ENCODE measurements at places on chromosomes 2 and 18.

- peaks cover 5% of the 10 kb centered on the region for H3K27me3 ChIP-seq
Observed at GRCh38 chr2:104658904-104659591, 194.9 kb upstream of the POU3F3 start.

DNA sequence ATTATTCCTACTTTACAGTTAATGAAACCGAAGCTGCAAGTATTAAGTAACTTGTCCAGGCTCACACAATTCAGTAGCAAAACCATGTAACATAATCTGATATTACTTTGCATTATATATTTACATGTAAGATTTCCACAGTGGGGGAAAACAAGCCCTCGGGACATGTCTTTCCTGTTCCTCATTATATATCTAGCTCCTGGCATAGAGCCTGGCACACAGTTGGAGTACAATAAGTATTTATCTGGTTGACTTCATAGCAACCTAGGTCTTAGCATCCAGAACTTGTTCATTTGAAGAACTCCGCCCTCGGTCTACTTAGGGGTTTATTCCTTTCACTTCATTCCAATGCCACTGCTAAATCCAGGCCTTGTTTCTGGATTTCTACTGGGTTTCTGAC lies 1.6 kb upstream of the RBM45 start:
- no peak overlapping the region for H3K27ac ChIP-seq
- H3K4me1 ChIP-seq = peaks cover 7% of the 10 kb centered on the region
- peaks cover 14% of the 10 kb centered on the region for H3K36me3 ChIP-seq
- no peak for DNase-seq
- H3K4me3 ChIP-seq = no peak overlapping the region
- no peaks in the 10 kb centered on the region for H3K27me3 ChIP-seq

GRCh38 chr18:62939433-62939832 lies 224.1 kb downstream of the PHLPP1 start:
- H3K27ac ChIP-seq = no peak overlapping the region
- peaks cover 6% of the 10 kb centered on the region for H3K36me3 ChIP-seq
- DNase-seq = no peak
- no peak overlapping the region for H3K4me3 ChIP-seq
- peaks cover 41% of the 10 kb centered on the region for H3K4me1 ChIP-seq
- H3K27me3 ChIP-seq = no peaks in the 10 kb centered on the region

DNA sequence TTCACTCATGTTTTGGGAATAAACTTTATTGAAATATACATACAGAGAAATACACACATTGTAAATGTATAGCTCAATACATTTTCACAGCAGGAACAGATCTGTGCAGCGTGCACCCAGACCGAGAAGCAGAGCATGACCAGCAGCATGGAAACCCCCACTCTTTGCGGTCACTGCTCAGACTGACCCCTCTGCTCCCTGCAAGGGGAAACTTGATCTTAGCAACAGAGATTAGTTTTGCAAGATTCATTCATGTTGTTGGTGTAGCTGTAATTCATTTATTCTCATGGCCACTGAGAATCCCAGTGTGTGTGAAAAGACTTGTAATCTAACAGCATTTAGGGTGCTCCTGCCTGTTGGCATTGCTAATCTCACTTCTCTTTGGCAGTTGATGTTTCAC lies 35.2 kb downstream of the LPIN1 start:
- H3K4me3 ChIP-seq = no peak overlapping the region
- DNase-seq = no peak
- H3K36me3 ChIP-seq = peaks cover 45% of the 10 kb centered on the region
- no peak overlapping the region for H3K27ac ChIP-seq

- H3K27me3 ChIP-seq = peaks cover 2% of the 10 kb centered on the region
- H3K4me3 ChIP-seq = peak overlapping the region; percentile 33
- peak overlapping the region; percentile 16 for H3K27ac ChIP-seq
- DNase-seq = no peak
- H3K36me3 ChIP-seq = no peaks in the 10 kb centered on the region
Observed at GRCh38 chr2:121746071-121746578, 9.3 kb upstream of the TSN start.

DNA sequence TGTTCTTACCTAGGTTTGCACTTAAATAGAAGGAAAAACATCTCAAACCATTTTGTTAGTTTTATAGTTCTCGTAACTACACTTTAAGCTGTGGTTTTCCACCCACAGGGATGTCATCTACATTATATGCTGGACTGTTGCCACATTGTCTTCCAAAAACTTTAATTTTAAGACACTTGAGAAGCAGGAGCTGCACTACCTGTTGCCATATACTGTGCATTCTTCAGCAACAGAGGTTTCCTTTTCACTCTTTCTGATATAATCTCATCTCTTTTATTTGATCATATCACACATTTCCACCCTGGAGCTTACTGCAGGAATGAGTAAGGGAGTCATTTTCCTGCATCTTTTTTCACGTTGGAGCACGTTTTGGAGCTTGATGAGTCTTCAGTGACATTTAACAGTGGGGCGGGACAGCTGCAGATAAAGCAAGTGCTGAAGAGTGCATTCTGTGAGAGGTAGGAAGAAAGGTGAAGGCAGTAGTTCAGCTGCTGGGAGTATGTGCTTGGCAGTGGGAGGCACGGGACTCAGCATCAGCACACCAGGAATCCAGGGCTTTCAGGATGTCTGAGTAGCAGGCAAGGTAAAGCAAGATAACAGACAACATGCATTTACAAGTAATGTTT lies 3.8 kb downstream of the LIMS1 start:
- peaks cover 30% of the 10 kb centered on the region for H3K4me1 ChIP-seq
- no peak for DNase-seq
- no peak overlapping the region for H3K4me3 ChIP-seq
- peaks cover 22% of the 10 kb centered on the region for H3K36me3 ChIP-seq

- no peak overlapping the region for H3K27ac ChIP-seq
- H3K36me3 ChIP-seq = no peaks in the 10 kb centered on the region
- no peak overlapping the region for H3K4me3 ChIP-seq
- H3K4me1 ChIP-seq = no peaks in the 10 kb centered on the region
Observed at GRCh38 chr2:149781263-149781808, 193.8 kb upstream of the MMADHC start.

- DNase-seq = no peak
- H3K36me3 ChIP-seq = peaks cover 15% of the 10 kb centered on the region
- no peaks in the 10 kb centered on the region for H3K27me3 ChIP-seq
- no peak overlapping the region for H3K4me3 ChIP-seq
- peaks cover 74% of the 10 kb centered on the region for H3K4me1 ChIP-seq
Observed at GRCh38 chr2:45957533-45958227, 306.2 kb downstream of the PRKCE start.

DNA sequence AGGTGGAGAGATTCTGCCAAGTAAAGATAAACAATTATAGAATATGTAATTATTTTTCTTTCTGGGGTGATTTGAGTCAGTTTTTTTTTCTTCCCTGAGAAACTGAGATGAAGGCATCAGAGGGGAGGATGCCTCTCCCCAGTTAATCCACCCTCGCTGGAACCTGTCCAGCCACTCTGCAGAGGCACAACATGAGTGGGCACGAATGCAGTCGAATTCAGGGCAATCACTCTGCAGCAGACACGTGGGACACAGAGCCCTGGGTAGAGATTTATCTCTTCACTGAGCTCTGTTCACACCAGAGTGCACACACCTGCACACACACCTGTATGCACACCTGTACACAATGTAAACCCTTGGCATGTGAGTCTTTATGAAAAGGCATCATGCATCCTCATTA lies 154.2 kb downstream of the DCDC2C start:
- no peak for DNase-seq
- H3K4me3 ChIP-seq = no peak overlapping the region
- H3K36me3 ChIP-seq = no peaks in the 10 kb centered on the region
- no peak overlapping the region for H3K27ac ChIP-seq

GRCh38 chr2:235564066-235564465 lies 70.2 kb downstream of the AGAP1 start:
- H3K4me1 ChIP-seq = peaks cover 36% of the 10 kb centered on the region
- H3K36me3 ChIP-seq = peaks cover 6% of the 10 kb centered on the region
- H3K27me3 ChIP-seq = no peaks in the 10 kb centered on the region
- H3K27ac ChIP-seq = no peak overlapping the region

- H3K36me3 ChIP-seq = peaks cover 15% of the 10 kb centered on the region
- H3K4me3 ChIP-seq = no peak overlapping the region
- H3K27ac ChIP-seq = no peak overlapping the region
- peaks cover 30% of the 10 kb centered on the region for H3K4me1 ChIP-seq
Observed at GRCh38 chr2:157181234-157181633, 76.3 kb upstream of the GALNT5 start.

DNA sequence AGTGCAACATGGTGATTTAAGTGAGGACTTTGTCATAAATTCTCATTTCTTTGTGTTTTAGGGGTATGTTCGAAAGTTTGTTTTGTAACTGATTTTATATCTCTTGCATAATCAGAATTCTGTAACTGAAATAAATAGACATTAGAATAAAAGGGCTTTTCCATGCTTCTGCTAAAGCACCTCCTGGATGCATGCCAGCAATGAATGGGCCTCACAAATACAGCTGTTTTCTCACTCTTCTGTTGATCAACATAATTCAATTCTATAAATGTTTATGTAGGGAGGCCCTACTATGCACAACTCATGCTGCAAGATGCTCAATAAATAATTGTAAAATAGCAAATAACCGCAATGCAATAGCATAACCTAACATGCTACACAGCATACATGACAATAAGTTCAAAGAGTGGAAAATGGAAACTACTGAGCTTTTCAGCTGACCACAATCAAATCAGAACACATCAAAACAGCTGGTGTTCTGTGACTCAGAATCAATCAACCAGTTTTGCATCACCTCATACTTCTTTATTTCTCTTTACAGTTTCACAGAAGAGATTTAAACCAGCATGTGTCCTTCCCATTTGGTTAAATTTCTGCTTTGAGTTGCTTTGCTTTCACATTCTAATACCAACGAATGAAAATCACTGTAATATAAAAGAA lies 11.0 kb downstream of the CDH7 start:
- no peaks in the 10 kb centered on the region for H3K27me3 ChIP-seq
- no peaks in the 10 kb centered on the region for H3K36me3 ChIP-seq
- no peaks in the 10 kb centered on the region for H3K4me1 ChIP-seq
- H3K27ac ChIP-seq = no peak overlapping the region

- no peak overlapping the region for H3K27ac ChIP-seq
- no peaks in the 10 kb centered on the region for H3K27me3 ChIP-seq
- DNase-seq = no peak
- H3K36me3 ChIP-seq = no peaks in the 10 kb centered on the region
- no peak overlapping the region for H3K4me3 ChIP-seq
Observed at GRCh38 chr18:59986139-59986538, 86.3 kb downstream of the PMAIP1 start.

- H3K27me3 ChIP-seq = no peaks in the 10 kb centered on the region
- no peaks in the 10 kb centered on the region for H3K4me1 ChIP-seq
- H3K27ac ChIP-seq = no peak overlapping the region
- no peak for DNase-seq
- no peaks in the 10 kb centered on the region for H3K36me3 ChIP-seq
- no peak overlapping the region for H3K4me3 ChIP-seq
Observed at GRCh38 chr2:211930331-211930730, 608.3 kb downstream of the ERBB4 start.

- peak overlapping the region; percentile 85 for H3K27ac ChIP-seq
- H3K4me3 ChIP-seq = peak overlapping the region; percentile 87
- peaks cover 35% of the 10 kb centered on the region for H3K4me1 ChIP-seq
- peaks cover 26% of the 10 kb centered on the region for H3K36me3 ChIP-seq
- no peak for DNase-seq
Observed at GRCh38 chr2:108535357-108535631, 1.0 kb downstream of the LIMS1 start.

GRCh38 chr2:152415231-152415642 lies 80.3 kb downstream of the FMNL2 start:
- H3K27me3 ChIP-seq = no peaks in the 10 kb centered on the region
- peak overlapping the region; percentile 22 for H3K27ac ChIP-seq
- H3K36me3 ChIP-seq = no peaks in the 10 kb centered on the region
- peaks cover 58% of the 10 kb centered on the region for H3K4me1 ChIP-seq
- no peak overlapping the region for H3K4me3 ChIP-seq

DNA sequence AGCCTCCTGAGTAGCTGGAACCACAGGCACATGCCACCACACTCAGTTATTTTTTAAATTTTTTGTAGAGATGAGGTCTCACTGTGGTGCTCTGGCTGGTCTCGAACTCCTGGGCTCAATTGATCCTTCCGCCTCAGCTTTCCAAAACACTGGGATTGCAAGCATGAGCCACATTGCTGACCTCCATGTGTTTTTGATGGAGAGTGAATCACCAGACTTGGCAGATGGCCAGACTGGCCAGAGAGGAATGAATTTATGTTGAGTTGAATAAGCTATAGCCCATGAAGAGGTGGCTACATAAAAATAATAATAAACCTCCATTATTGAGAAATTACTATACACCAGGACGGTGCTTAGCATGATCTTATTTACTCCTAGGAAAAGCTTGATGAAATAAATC lies 91.5 kb downstream of the MREG start:
- H3K27ac ChIP-seq = peak overlapping the region; percentile 78
- H3K27me3 ChIP-seq = no peaks in the 10 kb centered on the region
- H3K4me1 ChIP-seq = peaks cover 28% of the 10 kb centered on the region

- peaks cover 10% of the 10 kb centered on the region for H3K4me1 ChIP-seq
- peaks cover 23% of the 10 kb centered on the region for H3K27me3 ChIP-seq
- H3K36me3 ChIP-seq = no peaks in the 10 kb centered on the region
- no peak overlapping the region for H3K4me3 ChIP-seq
- no peak overlapping the region for H3K27ac ChIP-seq
- no peak for DNase-seq
Observed at GRCh38 chr18:75167759-75168618, 41.0 kb downstream of the PTGR3 start.

- H3K27me3 ChIP-seq = no peaks in the 10 kb centered on the region
- H3K36me3 ChIP-seq = peaks cover 8% of the 10 kb centered on the region
- no peak overlapping the region for H3K27ac ChIP-seq
- H3K4me1 ChIP-seq = peaks cover 14% of the 10 kb centered on the region
Observed at GRCh38 chr2:130380096-130380934, 24.5 kb downstream of the PTPN18 start.

DNA sequence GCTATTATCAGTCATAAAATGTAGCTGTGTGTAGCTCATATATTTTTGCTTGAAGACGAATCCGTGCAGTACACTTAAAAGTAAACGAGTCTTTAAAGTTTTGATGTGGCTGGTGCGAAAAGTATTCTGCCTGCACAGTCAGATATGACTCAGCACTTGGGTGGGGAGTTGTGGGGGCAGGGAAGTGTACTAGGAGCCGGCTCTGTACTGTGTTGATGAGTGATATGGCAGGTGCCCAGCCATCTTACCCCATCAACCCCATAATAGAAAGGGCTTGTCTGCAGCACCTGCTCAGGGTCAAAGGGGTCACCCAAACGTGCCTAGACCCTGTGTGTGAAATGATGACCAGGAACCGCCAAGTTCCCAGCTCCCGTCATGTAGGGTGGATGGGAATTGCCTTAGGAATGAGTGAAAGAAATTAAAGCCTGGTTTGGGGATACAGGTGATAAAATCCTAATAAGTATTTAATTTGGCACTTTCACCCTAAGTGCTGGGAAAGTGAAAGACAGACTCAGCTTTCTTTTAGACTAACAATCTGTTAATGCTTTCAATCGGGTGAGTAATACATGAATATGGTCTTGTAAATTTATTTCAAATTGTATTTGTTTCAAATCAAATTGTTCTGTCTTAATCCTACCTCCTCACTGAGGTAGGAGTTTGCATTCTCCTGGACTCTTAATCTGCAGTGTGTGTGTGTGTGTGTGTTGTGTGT lies 48.0 kb downstream of the BCL2L11 start:
- H3K27ac ChIP-seq = no peak overlapping the region
- H3K36me3 ChIP-seq = no peaks in the 10 kb centered on the region
- peak; percentile 64 for DNase-seq
- no peak overlapping the region for H3K4me3 ChIP-seq
- no peaks in the 10 kb centered on the region for H3K27me3 ChIP-seq

Measured in Calu3 (cell line).